ENCODE measurements at places on chromosomes 16 and 17.

- no peak for DNase-seq
These were observed 33.1 kb downstream of the PLD6 start for GRCh38 chr17:17172990-17173389.

DNA sequence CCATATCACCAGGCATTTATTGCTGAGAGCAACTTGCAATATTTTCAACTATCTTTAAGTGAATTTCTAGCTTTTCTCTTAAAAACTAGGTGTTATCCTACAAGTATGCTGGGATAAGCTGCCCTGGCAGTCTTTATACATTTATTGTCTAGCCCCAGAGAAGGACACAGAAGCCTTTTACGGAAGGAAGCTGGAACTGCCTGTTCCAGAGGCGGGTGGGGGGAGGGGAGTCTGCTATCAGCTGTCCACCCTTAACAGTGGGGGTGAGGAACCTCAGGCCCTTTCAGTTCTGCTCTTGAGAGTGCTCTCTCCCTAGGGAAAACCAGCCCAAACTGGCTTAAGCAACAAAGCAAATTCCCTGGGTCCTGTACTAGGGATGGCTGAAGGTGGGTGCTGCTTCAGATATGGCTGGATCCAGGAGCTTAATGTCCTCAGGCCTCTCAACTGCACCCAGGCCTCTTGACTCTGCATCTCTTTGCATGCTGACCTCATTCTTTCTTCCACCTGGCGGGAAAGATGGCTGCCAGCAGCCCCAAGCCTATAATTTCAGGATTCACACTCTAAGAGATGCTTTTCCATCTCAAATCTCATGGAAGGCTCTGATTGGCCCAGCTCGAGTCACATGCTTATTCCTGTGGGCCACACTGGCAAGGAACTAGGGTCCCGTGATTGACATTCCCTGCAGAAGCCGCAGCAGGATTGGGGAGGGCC is 16.6 kb downstream of the NAGPA start:
- no peak for DNase-seq

DNA sequence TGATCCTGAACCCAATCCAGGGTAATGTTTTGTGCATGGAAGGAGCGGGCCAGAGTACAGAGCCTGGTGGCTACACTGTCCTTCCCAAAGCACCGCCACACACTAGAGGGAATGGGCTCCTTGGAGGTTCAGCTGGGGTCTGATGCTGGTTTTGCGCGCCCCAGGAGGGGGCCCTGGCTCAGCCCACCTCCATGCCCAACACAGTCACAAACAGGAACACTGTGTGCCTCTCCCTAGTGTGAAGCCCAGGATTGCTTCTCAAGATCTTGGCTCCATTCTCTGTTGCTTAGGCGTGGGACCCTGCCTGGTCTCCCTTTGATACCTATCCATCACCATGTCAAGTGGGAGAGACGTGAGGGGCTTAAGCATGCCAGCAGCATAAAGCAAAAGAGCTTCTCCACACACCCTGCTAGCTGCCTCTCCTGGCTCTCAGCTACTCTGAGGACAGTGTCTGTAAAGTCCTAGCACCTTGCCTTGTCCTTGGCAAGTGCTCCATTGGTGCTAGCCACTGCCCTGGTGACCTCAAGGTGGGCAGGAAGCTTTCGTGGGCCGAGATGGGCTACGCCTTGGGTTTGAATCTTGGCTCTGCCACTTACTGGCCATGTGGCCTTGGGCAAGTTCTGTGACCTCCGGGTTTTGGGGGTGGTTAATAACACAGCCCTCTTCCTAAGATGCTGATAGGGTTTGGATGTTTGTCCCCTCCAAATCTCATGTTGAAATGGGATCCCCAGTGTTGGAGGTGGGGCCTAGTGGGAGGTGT is 122.2 kb downstream of the C16orf78 start:
- DNase-seq, result no peak

DNA sequence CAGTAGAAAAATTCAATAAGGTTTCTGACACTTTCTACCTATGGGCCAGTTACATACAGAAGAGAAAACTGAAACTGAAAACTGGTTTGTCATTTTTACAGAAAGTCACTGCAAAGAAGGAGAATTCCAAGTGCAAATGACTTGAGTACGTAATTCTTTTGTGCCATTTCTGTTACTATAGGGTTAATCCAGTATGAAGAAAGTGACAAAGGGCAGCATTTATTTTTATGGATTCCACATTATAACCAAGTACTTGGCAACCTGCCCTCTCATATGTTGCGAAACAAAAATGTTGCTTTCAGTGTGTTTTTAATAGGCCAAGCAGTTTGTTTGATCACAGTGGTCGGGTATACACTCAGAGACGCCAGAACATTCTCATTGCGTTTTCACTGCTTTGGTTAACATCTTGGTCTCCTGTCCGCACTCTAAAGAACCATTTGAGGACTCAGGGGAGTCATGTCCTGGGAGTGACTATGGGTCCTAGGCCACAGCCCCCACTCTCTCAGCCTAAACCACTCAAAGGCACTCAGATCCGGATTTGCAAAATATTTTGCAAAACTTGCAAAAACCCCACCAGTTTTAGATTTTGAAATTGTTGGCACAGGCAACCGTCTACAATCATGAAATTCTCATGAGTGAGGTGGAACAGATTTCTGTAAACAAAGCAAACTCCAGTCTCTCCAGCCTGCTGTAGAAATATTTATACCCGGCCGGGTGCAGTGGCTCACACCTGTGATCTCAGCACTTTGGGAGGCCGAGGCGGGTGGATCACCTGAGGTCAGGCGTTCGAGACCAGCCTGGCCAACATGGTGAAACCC is 15.4 kb upstream of the HELZ start:
- DNase-seq, result no peak

DNA sequence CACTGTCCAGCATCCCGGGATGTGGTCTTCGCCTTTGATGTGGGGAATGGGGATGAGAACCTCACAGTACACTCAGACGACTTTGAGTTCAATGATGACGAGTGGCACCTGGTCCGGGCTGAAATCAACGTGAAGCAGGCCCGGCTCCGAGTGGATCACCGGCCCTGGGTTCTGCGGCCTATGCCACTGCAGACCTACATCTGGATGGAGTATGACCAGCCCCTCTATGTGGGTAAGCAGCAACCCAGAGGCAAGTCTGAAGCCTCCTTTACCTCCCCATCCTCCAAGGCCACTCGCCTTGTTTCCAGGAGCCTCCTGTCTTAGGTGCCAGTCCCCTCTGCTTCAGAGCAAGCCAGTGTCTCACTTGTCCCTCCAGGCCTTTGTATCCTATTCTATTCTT is 10.2 kb downstream of the CNTNAP1 start:
- no peak for DNase-seq

DNA sequence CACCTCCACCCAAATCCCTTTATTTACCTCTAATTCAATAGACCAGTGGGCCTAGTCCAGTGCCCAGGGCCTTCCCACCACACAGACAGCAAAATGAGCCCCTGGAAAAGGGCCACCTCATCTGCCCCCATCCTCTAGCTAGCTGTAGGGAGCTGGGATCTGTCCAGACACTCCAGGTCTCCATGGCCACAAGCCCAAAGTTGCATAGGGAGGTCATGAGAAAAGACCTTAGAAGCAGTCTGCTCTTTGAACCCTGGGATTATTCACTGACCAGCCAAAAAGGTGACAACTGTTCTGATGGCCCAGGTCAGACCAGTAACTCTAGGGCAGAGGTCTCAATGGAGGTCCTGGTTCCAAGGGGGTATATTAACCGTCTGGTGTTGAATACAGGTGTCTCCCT is 2.0 kb downstream of the CUEDC1 start:
- DNase-seq, result no peak

GRCh38 chr16:9441012-9441411 is 349.6 kb downstream of the HAPSTR1 start:
- DNase-seq, result no peak

Data from G401 (cell line).